ENCODE measurements at places on chromosomes 2 and 18.

DNA sequence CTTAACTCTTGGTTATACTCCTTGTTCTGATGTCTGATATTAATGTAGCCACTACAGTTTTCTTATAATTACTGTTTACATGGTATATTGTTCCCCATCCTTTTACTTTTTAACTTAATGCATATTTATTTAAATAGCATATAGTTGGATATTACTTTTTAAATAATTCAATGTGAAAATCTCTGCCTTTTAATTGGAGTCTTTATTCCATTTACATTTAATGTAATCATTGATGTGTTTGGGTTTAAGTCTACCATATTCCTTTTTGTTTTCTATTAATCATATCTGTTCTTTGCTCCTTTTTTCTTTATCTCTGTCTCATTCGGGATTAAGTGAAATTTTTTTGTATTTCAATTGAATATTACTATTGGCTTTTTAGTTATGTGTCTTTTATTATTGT lies 109.1 kb downstream of the MTX2 start:
- DNase-seq, result no peak

DNA sequence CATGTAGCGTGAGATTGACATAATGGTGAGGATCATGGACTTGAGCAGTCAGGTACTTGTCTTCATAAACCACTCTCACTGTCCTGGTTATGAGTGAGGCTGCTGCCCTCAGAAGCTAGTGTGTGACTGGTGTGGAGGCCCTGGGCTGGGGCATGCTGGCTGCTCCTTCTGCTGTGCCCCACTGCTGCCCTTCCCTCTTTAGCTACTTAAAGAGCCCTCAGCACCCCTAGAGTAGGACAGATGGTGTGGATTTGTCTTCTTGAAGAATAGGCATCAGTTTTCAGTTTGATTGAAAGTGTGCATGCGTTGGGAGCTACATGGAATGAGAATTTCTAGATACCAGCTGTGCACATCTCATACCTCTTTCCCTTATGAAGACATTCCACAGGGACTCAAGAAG lies 15.4 kb downstream of the CPLX4 start:
- no peak for DNase-seq

DNA sequence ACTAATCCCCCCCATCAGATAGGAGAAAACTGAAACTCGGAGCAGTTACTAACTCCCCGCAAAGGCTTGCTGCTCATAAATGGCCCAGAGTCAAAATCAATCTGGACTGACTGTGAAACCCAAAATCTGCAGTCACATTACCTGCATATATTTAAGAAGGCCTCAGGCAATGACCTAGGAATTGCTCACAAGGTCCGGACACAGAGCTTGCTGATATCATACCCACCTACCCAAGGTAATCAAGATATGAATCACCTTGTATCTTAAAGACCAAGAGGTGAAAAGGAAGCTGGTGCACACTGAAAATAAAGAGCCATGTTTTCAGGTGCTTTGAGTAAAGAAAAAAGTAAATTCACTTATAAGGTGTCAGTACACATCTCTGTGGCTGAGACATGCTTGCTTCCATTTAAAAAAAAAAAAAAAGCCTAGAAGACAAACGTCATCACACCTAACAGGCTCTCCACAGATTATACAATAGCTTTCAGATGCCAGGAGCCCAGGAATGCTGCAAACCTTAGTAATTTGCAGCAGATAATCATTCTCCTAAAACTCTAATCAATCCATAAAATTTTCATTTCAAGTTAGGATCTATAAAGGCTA lies 195.4 kb downstream of the ZEB2 start:
- no peak for DNase-seq

DNA sequence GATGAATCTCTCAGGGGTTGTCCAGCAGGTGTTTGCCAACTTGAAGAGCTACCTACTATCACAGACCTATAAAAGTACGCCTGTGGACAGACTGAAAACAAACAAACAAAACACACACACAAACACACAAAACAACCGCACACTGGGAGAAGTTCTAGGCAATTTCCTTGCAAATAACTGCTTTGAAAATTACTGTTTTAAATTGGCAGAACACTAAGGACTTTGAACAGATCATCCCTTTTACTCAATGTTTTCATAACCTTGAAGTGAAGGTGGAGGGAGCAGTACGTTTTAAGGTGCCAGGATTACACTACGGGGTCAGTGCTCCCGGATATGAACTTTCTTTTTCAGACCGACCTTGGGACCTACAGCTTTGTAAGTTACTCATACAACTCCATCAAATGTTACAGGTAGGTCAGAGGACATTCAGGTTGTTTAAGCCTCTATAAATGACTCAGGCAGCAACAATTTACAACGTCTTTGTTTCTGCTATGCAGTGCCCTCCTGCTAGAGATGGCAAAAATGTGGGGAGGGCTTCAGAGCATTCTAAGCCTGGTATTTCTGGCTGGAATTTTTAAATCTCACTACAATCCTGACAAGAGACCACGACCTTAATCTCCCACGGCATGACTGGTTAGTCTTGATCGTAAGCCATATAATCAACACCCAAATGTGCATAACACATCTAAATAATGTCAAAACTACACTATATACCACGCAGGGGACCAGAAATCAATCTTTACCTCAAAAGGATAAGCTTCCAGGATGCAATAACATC lies 1.4 kb upstream of the SLC20A1 start:
- DNase-seq, result no peak

DNA sequence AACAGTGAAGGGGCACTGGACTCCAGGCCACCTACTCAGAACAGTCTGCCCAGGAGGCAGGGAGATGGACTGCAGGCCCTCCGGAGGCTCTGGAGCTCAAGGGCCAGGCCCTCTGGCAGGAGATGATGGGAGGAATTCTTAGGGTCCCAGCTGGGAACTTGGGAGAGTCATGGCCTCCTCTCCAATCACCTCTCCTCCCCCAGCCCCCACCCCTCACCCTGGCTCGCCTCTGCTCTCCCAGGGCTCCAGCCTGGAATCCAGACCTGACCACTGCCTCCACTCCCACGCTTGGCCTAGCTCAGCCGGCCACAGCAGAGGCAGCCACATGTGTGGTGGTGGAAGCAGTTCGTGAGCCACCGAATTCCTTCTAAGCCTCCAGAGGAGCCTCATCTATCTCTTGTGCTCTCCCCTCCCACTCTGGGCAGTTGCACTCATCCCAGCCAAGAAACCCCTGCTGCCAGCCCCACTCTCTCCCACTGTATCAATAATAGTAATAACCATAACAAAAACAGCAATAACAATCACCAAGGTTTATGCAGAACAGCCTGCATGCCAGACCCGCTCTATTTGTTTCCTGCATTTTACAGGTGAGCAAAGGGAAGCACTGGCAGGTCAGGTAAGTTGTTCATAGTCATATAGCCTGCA lies 67.4 kb downstream of the TNS1 start:
- DNase-seq, result peak; percentile 85

- peak; percentile 72 for DNase-seq
Observed at GRCh38 chr2:237278568-237278967, 135.4 kb downstream of the COL6A3 start.

DNA sequence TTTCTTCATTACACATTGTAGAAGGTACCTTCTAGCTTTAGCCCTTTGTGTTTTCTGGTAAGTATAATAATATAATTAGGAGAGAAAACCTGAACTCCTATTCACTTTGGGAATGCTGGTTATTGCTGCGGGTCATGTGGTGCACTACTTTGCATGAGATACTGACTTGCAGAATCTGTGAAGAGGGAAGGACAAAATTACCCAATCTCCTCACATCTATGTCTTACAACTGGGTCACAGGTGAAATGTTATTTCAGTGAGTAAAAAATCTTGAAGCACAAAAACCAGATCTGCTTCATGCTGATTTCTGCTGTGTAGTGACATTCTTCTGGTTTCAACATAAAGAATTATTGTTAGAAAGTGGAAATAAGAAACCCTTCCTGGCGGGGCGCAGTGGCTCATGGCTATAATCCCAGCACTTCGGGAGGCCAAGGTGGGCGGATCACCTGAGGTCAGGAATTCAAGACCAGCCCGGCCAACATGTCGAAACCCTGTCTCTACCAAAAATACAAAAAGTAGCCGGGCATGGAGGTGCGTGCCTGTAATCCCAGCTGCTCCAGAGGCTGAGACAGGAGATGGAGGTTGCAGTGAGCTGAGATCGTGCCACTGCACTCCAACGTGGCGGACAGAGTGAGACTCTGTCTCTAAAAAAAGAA lies 211.0 kb upstream of the REG3G start:
- no peak for DNase-seq

DNA sequence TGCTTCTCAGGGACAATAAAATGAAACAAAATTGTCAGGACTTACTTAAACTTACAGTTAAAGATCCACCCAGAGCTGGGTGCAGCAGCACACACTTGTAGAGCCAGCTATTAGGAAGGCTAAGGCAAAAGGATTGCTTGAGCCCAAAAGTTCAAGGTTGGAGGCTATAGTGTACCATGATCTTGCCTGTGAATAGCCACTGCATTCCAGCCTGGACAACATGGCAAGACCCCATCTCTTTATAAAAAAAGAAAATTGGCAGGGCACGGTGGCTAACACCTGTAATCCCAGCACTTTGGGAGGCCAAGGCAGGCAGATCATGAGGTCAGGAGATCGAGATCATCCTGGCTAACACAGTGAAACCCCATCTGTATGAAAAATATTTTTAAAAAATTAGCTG lies 34.6 kb downstream of the ACVR1 start:
- no peak for DNase-seq

GRCh38 chr2:157940024-157940423 lies 63.9 kb upstream of the ACVR1 start:
- DNase-seq, result no peak

GRCh38 chr2:221969087-221969829 lies 329.5 kb downstream of the PAX3 start:
- DNase-seq, result peak; percentile 51

DNA sequence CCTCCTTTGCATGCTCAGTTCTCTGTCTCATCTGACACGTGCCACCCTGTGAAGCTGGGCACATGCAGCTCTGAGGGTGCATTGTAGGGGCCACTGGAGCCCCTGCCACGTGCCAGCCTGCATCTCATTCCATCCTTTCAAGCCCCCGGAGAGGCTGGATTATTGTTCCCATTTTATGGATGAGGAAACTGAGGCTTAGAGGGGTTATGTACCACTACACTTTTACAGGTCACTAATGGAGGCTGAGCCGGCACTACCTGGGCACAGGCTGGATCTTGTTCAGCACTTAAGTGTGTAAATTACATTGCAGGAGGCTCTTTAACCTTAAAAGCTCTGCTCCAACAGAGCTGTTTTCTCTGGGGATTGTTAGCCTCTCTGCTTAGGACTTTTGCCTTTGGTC lies 47.5 kb downstream of the KCNIP3 start:
- no peak for DNase-seq

- DNase-seq, result no peak
Observed at GRCh38 chr2:160918258-160918657, 242.0 kb upstream of the TANK start.
